ENCODE measurements at places on chromosomes 16 and 17.

GRCh38 chr16:79071424-79071823, 529.1 kb downstream of the MAF start:
- DNase-seq: no peak

GRCh38 chr16:85438981-85439685, 174.0 kb upstream of the GSE1 start:
- DNase-seq: no peak

- DNase-seq: no peak
Measured at GRCh38 chr17:21228111-21228510, 14.2 kb upstream of the TMEM11 start.

- peak; percentile 37 for DNase-seq
Measured at GRCh38 chr17:68053231-68054013, 17.9 kb downstream of the KPNA2 start.

GRCh38 chr16:56048425-56049105, 142.7 kb upstream of the GNAO1 start:
- no peak for DNase-seq

DNA sequence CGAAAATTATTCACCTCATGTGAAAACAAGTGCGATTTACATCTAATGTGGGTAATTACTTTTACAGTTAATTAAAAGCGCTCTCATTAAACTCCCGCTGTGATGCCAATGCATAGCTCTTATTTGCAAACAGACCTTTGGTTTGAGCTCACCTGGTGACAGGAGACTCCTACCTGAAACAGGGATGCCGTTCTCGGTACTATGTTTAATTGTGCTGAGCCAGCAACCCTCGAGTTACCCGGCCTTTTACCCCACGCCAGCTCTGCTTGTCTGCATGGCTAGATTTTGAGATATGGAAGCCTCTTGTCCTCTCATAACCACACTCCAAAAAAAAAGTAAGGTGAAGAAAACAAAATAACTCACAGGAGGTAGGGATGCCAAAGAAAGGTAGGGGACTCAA, 690.4 kb upstream of the RBFOX1 start:
- no peak for DNase-seq

DNA sequence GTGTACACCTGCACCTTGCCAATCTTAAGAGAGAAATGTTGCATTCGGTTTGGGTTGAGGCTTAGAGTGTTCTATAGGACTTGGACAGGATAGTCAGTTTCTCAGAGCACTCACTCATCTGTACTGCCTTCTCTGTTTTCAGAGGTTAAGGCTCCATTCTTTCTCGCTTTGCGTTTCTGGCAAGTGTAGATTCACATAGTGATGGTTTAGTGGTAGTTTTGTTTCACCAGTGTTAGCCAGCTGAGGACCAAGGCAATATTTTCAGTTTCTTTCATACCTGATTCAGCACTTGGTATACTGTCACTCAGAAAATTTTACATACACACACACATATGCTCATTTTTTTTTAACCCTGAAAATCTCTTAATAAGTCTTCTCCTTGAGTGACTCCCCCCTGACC, 1.3 kb downstream of the ATXN1L start:
- no peak for DNase-seq

GRCh38 chr17:62662855-62663254, 35.4 kb downstream of the MRC2 start:
- no peak for DNase-seq

- DNase-seq: no peak
Measured at GRCh38 chr17:50944902-50945720, 79.0 kb upstream of the TOB1 start.

GRCh38 chr17:32894245-32894644, 17.3 kb upstream of the MYO1D start:
- no peak for DNase-seq

- DNase-seq: no peak
Measured at GRCh38 chr17:48625495-48626244, 488 bp downstream of the HOXB9 start.

GRCh38 chr16:8798535-8799157, 1.0 kb downstream of the PMM2 start:
- DNase-seq: no peak

GRCh38 chr16:47371271-47372014, 89.4 kb downstream of the ITFG1 start:
- no peak for DNase-seq

DNA sequence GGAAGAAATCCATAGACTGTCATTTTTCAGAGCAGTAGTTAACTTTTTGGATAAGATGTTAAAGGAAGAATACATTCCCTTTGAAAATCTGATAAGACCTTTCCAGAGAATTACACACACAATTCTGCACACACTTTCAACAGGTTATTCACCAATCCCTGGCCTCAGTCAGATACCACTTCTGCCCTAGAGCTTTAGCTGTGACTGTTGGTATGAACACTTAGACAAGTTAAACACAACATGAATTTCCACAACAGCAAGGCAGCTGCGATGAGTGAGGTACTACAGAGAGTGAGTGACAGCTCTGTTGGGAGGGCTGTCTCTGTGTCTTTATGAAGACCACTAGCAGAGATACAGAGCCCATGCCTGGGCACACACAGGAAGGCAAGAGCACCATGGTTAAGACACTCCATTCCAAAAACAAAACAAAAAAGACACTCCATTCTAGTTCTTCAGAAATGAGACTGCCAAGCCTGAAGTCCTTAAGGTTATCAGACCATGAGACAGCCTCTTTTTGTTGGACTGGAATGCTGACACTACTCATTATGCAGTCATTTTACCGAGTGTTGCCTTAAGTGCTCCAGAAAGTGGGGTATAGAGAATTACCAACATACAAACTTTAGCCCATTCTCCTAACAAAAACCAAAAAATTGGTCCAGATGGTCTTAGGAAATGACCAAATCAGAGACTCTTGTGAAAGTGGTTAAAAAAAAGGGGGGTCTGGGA, 42.4 kb downstream of the TOM1L2 start:
- no peak for DNase-seq

DNA sequence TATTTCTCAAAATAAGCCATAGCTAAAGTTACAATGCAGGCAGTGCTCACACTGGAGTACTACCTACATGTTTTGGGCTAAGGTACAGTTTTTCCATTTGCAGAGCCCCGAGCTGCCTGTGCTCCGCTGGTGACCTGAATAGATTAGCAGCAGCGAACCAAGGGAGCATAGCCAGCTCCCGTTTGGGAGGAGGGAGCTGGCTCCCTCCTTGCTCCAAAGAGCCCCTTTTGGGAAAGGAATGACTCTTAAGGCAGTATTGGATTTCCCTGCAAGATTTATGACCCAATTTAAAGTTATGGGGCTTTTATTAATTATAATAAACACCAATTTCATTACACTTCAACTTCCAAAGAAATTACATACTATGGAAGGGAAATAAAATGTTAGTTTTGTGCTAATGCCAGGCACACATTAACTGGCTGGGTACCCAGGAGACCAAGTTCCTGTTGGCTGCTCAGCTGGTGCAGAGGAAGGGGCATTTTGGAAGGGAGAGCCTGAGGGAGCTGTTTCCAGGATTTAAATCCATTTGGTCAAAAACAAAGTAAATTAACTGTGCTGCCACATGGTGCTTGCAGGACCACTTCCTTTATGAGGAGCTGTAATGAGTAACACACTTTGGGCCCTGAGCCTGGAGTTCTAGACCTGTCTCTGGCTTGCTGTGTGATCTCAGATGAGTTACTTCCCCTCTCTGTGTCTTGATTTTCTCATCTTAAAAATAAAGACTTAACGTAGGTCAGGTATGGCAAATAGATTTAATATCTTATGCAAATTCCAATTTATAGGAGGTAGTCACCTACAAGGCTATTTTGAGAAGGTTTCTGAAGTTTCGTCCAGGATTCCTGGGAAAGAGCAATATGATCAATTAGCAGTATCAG, 362.1 kb upstream of the CCL2 start:
- no peak for DNase-seq

- peak; percentile 89 for DNase-seq
Measured at GRCh38 chr16:96935-97381, 18.9 kb downstream of the MPG start.

DNA sequence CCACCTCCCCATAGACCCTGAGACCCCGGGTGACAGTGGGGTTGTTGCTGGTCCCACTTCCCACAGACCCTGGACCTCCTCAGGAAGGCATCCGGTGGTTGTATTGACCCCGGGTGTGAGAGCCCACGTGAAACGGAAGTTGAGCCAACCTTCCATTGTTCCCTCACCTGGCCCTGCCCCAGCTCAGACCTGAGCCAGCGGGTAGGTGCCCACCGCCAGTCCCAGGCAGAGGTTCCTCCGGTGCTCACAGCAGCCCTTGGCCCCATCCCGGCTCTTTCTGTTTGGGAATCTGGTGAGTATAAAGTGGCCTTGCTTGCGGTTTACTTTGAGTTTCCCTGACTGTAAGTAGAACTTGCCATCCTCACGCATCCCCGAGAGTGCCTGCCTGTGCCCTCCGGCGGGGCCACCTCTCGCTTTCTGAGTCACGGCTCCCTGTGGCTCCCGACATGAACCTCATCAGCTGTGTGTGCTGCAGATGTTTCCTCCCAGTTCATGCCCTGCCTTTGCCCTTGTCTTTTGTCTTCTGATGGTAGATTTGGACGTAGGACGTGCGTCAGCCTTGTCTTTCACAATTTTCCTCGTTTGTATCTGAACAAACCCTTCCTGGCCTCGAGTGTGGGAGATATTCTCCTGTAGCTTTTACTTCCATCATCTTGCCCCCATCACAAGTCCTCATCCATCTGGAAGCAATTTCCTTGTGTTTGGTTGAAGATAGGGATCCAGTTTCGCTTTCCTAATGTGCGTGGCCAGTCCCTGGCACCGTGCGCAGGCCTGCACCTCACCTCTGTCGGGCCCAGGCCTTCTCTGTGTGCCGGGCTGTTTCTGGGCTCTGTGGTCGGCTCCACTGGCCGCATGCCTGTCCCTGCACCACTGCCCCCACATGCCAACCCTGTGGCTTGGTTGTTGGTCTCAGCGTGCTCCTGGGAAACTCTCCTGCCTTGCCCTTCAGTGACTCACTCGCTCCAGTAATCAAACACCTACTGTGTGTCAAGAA, 76.0 kb downstream of the METRNL start:
- DNase-seq: peak; percentile 92

DNA sequence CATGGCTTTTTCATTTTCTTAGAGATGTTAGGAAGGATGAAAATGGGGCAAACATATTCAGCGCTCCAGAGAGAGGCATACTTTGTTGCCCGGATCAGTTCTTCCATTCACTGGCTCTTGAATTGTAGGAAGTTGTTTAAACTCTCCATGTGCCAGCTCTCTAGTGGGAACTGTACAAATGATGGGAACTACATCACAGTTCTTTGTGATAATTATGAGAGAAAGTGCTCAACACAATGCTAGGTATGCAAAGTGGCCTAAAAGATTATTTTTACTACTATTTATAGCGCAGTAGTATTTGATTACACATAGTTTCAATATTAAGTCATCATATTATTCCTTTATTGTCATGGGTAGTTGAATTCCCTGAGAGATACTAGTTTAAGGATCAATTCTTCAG, 268.5 kb downstream of the RBFOX1 start:
- no peak for DNase-seq
